Mammary epithelial cell (primary cell): ENCODE measurements at places on chromosomes 1 and 21. TPM values are rescaled to one million over a fixed set of nuclear protein-coding genes. Genes with fewer than 3 reads are reported as not detected.

Gene SDHB
- total RNA-seq = 73.5 TPM

Gene MATN1
- total RNA-seq = not detected in 2 replicates

Gene LCE1E
- 2.9 and 4.3 TPM in 2 replicates for total RNA-seq

Gene CHIT1
- total RNA-seq = not detected in 2 replicates

Gene RAB42
- total RNA-seq = 0.17 TPM

Gene PTGER3
- total RNA-seq = not detected

Gene AKNAD1
- total RNA-seq = 0.67 TPM

Gene IVL
- total RNA-seq = 4.9 and 19.1 TPM in 2 replicates

Gene GPR3
- 0.50 TPM for total RNA-seq

Gene LCE1F
- total RNA-seq = 10.1 and 20.7 TPM in 2 replicates
